Kidney tubule cell (primary cell): ENCODE measurements at places on chromosomes 7 and 10.

DNA sequence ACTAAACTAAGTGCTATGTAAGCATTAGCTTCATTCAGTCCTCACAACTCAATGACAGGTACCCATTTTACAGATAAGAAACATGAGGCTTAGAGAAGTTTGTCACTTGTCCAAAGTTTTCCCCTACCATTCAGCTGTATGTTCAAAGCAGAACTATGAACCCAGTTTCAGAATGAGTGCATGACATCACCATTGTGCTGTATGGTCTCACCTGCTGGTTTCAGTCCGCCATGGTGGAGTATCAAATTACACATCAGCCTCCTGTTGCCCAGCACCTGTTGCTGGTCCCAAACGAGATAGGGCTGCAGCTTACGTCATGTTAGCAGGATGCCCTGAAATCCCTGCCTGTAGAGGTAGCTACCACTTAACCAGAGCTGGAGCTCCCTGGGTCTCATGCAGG lies 95.0 kb downstream of the DYNC1I1 start:
- no peak for DNase-seq

GRCh38 chr7:77887567-77887966 lies 89.0 kb downstream of the PHTF2 start:
- DNase-seq: peak; percentile 77

GRCh38 chr10:71860243-71861029 lies 9.4 kb upstream of the PSAP start:
- peak; percentile 99 for DNase-seq

- no peak for DNase-seq
Observed at GRCh38 chr7:32887395-32887794, 4.2 kb downstream of the KBTBD2 start.

GRCh38 chr10:102646610-102647442 lies 2.5 kb downstream of the TRIM8 start:
- no peak for DNase-seq

DNA sequence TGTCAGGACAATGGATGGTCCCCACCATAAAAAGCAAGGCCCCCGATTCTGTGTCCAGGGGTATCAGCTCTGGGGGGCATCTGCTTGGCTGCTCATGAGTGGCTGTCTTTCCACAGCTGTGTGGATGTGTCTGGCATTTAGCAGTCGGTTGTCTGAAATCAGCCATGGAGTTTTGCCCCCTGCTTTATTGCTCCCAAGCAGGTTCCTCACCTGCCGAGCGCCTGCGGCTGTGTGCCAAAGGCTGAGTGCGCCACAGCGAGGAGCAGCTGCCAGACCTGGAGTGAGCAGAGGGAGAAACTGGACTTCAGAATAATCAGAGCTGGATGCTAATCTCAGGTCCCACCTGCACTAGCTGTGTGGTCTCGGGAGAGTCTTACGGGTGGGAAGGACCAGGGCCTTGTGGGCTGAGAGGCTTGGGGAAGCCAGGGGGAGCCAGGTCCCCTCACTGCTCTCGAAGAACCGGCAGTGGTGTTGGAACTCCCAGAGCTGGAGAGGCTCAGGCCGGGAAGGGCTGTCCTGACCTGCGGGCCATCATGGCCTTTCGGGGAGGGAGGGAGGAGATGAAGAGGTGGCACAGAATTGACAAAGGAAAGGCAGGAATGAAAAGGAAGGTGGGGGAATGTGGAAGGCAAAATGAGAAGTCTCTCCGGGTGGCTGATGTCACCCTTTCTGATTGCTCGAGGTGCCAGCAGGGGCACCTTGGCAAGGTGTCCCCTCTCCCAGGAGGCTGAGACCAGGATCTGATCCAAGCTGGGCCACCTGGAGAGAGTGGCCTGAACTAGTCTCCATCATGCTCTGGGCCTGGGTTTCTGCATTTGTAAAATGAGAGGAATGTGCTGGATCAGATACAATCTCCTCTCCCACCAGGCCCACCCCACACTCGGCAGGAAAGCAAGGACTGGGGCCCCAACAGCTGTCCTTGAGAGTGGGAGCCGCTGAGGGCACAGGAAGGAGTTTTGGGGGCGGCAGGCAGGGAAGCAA lies 30.2 kb upstream of the LEP start:
- no peak for DNase-seq

- DNase-seq: peak; percentile 52
Observed at GRCh38 chr10:34816501-34817002, 1.5 kb upstream of the PARD3 start.

GRCh38 chr10:101052285-101052684 lies 9.5 kb upstream of the KAZALD1 start:
- peak; percentile 55 for DNase-seq

DNA sequence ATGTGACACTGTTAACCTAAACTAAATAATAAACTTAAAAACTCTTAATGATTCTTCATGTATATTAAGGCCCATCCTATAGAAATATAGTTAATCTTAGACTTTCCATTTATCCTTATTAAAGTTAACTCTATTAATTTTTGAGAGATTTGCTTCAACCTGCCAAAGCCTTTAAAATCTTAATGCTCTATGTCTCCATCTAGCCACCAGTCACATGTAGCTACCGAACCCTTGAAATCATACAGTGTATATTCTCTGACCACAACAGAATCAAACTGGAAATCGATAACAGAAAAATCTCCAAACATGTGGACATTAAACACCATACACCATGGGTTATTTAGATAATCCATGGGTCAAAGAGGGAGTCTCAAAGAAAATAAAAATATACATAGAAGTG lies 51.9 kb downstream of the ASZ1 start:
- no peak for DNase-seq

- DNase-seq: no peak
Observed at GRCh38 chr7:50306494-50307367, 2.2 kb downstream of the IKZF1 start.

DNA sequence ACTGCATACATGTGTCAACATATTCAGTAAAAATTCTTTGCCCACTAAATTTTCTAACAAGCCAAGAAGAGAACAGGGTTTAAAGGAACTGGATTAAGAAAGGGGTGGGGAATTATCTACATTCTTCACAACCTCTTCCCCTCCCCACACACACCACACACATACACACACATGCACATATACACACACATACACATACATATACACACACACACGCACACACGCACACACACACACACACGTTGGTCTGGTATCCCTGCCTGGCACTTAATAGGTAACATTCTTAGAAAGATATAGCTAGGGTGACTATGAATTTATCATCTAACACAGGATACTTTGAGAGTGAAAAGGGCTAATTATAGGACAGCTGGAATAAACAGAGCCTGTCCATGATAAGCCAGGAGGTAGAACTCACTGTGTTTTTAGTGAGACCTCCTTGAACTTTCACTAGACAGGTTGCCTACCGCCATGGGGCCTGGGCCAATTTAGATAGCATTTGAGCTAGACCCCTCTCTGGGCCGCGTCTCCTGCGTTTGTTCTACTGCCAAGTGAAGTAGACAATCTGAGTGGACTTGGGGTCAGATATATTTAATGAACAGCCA lies 33.1 kb upstream of the EPC1 start:
- DNase-seq: no peak

DNA sequence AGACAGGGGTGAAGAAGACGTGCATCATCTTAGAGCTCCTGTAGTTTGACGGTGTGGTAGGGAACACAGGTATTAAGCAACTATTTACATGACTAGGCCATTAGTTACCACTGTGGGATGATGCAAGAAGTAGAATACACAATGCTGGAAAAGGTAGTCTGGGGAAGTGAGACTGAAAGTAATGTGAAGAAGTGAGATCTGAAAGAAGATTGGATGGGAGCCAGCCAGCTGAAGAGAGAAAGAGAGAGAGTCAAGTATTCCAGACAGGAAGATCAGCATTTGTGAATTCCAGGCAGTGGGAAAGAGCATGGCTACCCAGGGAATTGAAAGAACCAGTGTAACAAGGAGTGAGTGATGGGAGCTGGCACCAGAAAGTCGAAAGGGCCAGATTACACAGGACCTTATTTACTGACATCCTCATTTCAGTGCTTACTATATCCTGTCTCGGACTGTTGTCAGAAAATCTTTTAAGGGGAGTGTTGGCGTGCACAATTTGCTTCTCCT lies 4.0 kb upstream of the CFAP58 start:
- DNase-seq: peak; percentile 82
